Esophagus muscularis mucosa (tissue), 4 donors: ENCODE measurements at places on chromosomes 16 and 17. TPM values are rescaled to one million over a fixed set of nuclear protein-coding genes. Genes with fewer than 3 reads are reported as not detected.

GRCh38 chr17:34895383-34895782, 65.9 kb downstream of the CCT6B start:
- no peaks in the 10 kb centered on the region for H3K36me3 ChIP-seq
- no peak for DNase-seq
- H3K27ac ChIP-seq, result no peak overlapping the region
- no peaks in the 10 kb centered on the region for H3K27me3 ChIP-seq

Gene KRTAP3-2
- total RNA-seq, result not detected

DNA sequence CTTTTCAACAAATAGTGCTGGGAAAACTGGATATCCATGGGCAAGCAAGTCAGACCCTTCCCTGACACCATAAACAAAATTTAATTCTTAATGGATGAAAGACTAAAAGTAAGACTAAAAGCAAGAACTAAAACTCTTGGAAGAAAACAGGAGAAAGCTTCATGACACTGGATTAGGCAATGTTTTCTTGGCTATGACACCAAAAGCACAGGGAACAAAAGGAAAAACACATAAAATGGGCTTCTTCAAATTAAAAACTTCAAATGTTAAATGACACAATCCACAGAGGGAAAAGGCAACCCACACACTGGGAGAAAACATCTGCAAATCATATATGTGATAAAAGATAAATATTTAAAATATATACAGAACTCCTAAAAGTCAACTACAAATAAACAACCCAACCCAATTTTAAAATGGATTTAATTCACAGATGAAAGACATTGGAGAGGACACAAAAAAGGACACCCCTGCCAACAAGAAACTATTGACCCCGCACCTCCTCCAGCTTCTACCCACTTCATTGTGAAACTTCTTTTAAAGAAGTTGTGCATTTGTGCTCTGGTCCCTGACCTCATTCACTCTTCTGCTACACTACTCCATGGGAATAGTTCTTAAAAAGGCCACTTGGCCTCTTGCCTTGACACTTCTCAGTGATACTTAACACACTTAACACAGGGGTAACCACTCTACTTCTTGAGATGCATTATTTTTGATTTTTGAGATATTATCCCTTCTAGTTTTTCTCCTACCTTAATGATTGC, 80.3 kb downstream of the TRIM37 start:
- no peaks in the 10 kb centered on the region for H3K27me3 ChIP-seq
- DNase-seq, result no peak
- H3K27ac ChIP-seq, result no peak overlapping the region
- no peak overlapping the region for H3K4me3 ChIP-seq
- H3K4me1 ChIP-seq, result no peaks in the 10 kb centered on the region
- H3K36me3 ChIP-seq, result peaks cover 19% of the 10 kb centered on the region

DNA sequence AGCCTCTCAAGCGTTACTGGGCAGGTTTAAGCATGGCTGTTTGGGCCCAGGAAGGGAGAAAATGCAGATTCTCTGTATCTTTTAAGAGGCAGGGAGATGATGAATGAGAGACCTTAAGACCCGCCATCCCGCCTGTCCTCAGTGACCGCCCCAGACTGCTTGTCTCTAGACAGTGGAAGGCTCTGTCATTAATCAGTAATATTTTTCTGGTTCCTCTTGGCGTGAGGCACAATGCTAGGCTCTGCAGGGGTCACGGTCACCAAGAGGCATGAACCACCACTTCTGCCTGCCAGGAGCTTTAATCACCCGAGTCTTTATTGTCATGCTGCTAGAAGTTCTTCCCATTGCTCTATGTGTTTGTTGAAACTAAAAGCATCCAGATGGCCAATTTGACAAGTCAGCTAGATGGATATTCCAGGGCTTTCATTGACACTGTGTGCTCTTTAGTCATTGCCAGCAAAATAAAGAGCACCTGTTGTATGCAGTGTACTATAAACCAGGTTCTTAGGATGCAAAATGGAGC, 3.2 kb downstream of the SLC6A2 start:
- peaks cover 22% of the 10 kb centered on the region for H3K4me1 ChIP-seq
- no peak overlapping the region for H3K4me3 ChIP-seq
- no peak overlapping the region for H3K27ac ChIP-seq
- H3K27me3 ChIP-seq, result peaks cover 12% of the 10 kb centered on the region

DNA sequence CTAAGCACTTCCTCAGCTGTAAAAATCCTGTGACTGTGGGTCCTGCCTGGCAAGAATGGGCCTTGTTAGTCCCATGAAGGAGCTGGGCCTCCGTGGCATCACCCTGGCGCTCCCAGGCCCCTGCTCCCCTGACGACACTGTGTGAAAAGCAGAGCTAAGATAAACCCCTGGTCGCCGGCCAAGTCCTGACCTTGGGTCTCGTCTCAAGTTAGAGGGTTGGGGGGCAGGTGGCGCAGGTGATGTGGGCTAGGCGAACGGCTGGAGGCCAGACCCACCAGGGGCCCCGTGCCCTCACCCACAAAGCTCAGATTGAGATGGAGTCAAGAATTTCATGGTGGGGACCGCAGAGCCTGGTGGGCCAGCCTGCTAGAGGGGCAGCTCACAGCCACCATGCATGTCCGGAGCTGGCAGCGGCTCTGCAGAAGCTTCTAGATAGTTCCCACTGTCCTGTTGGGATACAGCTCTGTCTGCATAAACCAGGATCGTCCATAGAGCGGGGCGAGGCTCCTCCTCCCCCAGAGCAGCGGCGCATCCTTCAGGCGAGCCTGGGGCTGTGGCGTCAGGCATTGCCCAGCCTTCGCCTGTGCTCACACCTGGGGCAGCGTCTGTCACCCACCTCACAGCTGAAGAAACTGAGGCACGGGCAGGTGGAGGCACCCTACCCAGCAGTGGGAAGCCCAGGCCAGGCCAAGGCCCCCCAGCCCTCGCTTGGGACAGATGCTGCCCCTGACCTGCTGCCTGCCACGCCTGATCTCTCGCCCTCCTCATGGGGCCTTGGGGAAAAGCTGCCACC, 12.0 kb downstream of the CYBC1 start:
- H3K4me1 ChIP-seq, result peaks cover 14% of the 10 kb centered on the region
- no peak overlapping the region for H3K4me3 ChIP-seq
- no peak overlapping the region for H3K27ac ChIP-seq
- peaks cover 50% of the 10 kb centered on the region for H3K36me3 ChIP-seq
- no peaks in the 10 kb centered on the region for H3K27me3 ChIP-seq

DNA sequence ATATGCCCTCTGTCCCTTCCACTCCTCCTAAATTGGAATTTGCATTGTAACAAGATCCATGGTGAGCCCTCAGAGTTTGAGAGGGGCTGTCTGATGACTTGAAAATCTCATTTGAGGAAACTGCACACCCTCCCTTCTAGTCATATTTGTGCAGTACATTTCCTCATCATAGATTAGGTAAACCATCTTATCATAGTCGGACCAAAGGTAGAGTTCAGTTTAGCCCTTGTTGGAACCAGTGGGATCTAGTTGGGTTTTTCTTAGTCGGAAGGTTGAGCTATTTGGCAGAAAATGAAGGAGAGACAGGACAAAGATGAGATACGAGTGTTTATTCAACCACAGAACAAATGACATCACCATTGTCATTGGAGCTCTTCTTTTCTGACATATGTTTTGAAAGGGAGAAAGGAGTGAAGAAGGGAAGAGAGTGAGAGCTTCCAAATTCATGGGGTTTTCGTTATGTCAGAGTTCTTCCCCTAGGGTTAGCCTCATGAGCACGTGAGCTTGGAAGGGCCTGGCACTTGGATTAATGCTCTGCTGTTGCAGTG, 15.8 kb upstream of the KRT20 start:
- H3K4me1 ChIP-seq, result no peaks in the 10 kb centered on the region
- no peaks in the 10 kb centered on the region for H3K27me3 ChIP-seq
- no peak overlapping the region for H3K27ac ChIP-seq

DNA sequence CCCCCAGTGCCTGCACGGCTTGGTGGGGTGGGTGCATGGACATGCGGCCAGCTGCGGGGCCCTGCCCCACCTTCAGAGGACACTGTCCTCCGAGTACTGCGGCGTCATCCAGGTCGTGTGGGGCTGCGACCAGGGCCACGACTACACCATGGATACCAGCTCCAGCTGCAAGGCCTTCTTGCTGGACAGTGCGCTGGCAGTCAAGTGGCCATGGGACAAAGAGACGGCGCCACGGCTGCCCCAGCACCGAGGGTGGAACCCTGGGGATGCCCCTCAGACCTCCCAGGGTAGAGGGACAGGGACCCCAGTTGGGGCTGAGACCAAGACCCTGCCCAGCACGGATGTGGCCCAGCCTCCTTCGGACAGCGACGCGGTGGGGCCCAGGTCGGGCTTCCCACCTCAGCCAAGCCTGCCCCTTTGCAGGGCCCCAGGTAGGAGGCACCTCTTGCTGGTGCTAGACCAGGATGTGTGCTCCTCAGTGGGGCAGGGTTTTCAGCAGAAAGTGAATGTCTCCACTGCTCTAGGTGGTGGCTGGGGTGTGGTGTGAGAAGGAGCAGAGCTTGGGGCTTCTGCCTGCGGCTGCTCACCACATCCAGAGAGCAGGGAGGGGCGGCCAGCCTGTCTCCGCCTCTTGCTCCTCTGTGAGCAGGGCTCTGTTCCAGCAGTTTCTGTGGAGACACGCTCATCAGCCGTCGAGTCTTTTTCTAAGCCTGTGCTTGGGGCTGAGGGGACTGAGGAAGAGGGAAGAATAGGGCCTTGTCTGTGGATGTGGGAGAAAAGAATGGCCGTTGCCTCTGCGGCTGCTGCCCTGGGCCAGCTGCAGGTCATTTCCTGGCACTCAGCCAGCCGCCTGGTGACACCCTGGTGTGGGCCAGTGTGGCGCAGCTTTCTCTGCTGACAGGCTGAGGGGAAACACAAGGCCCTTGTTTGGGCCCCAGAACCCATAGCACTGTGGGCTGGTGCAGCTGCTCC, 2.2 kb downstream of the ZNF276 start:
- peak overlapping the region; percentile 92 for H3K4me3 ChIP-seq
- peaks cover 60% of the 10 kb centered on the region for H3K36me3 ChIP-seq

DNA sequence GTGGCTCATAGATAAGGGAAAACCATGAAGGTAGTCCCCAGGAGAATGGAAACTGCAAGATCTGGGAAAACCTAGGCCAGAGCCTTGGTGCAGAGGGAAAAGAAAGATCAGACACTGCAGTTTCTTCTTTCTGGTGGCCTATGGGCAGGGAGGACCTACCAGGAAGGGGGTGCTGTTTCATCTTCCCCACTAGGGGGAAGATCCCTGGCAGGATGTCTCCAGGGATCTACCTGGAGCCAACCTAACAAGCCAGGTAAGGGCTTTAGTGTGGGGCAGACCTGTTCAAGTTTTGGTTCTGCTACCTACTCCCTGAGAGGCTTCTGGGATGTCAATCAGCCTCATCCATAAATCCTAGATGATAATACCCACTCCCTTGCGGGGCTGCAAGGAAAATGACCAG, 21.4 kb downstream of the TOM1L2 start:
- DNase-seq, result no peak
- H3K27me3 ChIP-seq, result no peaks in the 10 kb centered on the region
- H3K4me1 ChIP-seq, result peaks cover 32% of the 10 kb centered on the region
- no peak overlapping the region for H3K4me3 ChIP-seq
- peaks cover 5% of the 10 kb centered on the region for H3K36me3 ChIP-seq
- H3K27ac ChIP-seq, result no peak overlapping the region

GRCh38 chr16:21257284-21257683, 20.8 kb downstream of the CRYM start:
- no peaks in the 10 kb centered on the region for H3K36me3 ChIP-seq
- H3K4me3 ChIP-seq, result no peak overlapping the region
- no peaks in the 10 kb centered on the region for H3K4me1 ChIP-seq
- no peak overlapping the region for H3K27ac ChIP-seq

- H3K4me1 ChIP-seq, result no peaks in the 10 kb centered on the region
- DNase-seq, result no peak
- H3K27ac ChIP-seq, result no peak overlapping the region
- no peak overlapping the region for H3K4me3 ChIP-seq
- no peaks in the 10 kb centered on the region for H3K36me3 ChIP-seq
- H3K27me3 ChIP-seq, result no peaks in the 10 kb centered on the region
Measured at GRCh38 chr17:34827008-34827407, 134.3 kb downstream of the CCT6B start.

DNA sequence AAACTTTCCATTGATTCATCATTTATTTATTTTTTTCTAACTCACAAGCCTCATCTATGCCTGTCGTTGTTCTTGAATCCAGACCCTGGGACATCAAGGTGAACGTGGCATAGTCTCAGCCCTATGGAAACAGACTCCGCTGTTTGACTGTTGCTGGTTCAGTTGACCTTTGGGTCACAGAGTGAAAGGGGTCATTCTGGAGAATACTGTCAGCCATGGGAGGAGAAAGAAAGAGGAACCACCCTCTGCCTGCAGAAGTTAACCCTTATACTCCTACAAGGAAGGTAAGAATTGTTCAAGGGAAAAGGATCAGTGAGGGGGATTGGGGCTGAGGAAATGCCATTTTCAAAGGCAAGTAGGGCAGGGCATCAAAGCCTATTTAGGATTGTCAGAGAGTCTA, 387.6 kb upstream of the MAF start:
- H3K36me3 ChIP-seq, result no peaks in the 10 kb centered on the region
- H3K4me3 ChIP-seq, result no peak overlapping the region
- no peaks in the 10 kb centered on the region for H3K27me3 ChIP-seq
- peaks cover 4% of the 10 kb centered on the region for H3K4me1 ChIP-seq
- H3K27ac ChIP-seq, result no peak overlapping the region
- no peak for DNase-seq

- H3K4me3 ChIP-seq, result peak overlapping the region; percentile 96
- no peaks in the 10 kb centered on the region for H3K27me3 ChIP-seq
- DNase-seq, result no peak
- peak overlapping the region; percentile 94 for H3K27ac ChIP-seq
- peaks cover 31% of the 10 kb centered on the region for H3K4me1 ChIP-seq
Measured at GRCh38 chr17:42275527-42276358, 448 bp downstream of the STAT5B start.

Gene GPRC5C
- 14.1 TPM for total RNA-seq

DNA sequence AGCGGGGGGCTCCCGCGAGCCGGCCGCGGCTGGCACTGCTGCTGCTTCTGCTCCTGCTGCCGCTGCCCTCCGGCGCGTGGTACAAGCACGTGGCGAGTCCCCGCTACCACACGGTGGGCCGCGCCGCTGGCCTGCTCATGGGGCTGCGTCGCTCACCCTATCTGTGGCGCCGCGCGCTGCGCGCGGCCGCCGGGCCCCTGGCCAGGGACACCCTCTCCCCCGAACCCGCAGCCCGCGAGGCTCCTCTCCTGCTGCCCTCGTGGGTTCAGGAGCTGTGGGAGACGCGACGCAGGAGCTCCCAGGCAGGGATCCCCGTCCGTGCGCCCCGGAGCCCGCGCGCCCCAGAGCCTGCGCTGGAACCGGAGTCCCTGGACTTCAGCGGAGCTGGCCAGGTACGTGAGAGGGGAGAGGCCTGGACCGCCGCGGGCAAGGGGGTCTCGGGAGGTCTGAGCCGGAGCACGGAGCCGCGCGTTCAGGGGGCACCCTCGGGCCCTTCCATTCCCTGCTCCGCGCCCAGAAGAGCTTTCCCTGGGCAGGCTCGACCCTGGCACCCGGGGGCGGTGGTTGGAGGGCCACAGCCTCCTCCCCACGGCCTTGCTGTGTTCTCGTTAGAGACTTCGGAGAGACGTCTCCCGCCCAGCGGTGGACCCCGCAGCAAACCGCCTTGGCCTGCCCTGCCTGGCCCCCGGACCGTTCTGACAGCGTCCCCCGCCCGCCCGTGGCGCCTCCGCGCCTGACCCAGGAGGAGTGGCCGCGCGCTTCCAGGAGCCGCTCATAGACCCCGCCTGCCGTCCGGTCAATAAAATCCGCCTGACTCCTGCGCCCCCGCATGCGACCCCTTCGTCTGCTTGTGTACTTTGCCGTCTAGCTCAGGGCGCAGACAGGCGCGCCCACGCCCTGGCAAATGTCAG, 591 bp downstream of the NPW start:
- no peaks in the 10 kb centered on the region for H3K36me3 ChIP-seq
- peaks cover 27% of the 10 kb centered on the region for H3K27me3 ChIP-seq
- no peak for DNase-seq
- peaks cover 40% of the 10 kb centered on the region for H3K4me1 ChIP-seq
- H3K27ac ChIP-seq, result no peak overlapping the region
